ENCODE measurements at places on chromosomes 7 and 10.

DNA sequence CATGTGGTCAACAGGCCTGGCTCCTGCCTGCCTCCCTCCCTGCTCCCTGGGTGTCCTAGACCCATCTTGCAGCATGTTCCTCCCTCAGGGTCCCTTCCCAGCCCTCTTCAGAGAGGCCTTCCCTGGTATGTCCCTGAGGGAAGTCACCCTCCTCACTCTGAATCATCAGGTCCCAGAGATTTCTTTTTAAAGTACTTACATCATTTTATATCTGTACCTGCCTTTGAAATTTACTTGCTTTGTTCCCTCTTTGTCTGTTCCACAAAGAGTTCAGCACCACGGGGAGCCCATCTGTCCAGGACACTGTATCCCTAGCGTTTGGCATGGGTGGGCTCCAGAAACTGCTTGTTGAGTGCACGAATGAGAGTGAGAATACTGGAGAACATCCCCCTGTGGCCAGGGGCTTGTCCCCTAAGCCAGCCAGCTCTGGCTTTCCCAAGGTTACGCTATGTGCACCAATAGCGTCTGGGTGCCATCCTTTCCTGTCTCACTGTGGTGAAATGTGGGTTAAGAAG lies 50.6 kb upstream of the IGFBP3 start:
- no peak for DNase-seq

DNA sequence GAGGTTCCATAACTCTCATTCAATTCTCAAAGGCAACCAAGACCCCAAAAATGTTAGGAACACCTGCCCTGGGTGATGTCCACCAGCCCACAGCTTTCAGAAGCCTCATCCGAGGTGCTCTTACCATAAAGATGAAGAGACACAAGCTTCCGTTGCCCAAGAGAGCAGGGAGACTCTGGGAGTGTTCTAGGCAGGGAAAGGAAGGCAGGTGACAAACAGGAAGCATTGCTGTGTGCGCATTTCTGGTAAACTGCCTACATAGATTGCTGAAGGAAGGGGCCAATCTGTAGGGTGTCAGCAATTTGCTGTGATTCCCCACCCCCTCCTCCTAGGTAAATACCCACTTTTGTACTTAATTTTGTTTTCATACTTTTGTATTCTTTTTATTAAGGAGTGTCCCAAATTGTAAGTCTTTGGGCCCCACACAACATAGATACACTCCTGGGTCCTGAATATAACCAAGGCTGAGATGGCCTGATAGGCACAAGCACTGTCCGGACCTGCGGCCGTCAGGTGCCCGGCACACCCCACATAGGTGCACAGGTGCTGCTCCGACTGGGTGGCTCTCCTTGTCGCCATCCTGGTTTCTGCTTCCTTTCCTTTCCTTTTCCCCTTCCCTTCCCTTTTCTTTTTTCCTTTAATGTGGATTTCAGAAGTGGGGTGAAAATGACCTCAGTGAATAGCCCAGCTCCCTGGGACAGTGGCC lies 51.4 kb upstream of the SMNDC1 start:
- peak; percentile 37 for DNase-seq

DNA sequence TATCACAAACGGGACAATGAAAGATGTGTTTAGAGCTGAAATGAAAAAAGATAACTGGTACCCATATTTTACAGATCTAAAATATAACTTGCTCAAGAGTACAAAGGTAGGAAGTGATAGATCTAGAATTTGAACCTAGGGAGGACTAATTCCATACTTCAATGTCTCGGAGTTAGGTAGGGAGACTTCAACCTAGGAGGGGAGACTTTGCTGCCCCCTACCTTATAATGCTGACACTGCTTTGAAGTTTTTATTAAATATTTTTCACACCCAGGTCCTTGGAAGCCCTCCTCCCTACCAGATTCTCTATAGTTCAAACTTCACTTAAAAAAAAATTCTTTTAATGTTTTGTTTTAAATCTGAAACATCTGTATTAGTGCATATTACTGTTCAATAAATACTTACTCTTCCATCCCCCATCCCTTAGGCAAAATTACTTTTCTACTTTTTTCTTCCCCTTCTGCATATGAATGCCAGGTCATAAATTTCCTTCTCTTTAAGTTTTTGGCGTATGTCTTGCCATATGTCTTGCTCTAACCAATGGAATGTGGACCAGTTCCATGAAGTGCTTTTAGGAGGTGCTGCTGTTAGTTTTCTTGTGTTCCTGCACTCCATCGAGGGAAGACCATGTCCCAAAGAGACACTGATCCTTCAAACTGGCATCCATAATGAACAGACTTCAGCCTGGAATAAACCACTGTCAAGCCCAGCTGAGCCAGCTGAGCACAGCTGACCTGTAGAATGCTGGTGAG lies 57.8 kb downstream of the MICU1 start:
- DNase-seq, result no peak

GRCh38 chr10:11088709-11089108 lies 71.0 kb downstream of the CELF2 start:
- no peak for DNase-seq

- DNase-seq, result no peak
These were observed 106.2 kb downstream of the KAT6B start for GRCh38 chr10:74932648-74933047.

DNA sequence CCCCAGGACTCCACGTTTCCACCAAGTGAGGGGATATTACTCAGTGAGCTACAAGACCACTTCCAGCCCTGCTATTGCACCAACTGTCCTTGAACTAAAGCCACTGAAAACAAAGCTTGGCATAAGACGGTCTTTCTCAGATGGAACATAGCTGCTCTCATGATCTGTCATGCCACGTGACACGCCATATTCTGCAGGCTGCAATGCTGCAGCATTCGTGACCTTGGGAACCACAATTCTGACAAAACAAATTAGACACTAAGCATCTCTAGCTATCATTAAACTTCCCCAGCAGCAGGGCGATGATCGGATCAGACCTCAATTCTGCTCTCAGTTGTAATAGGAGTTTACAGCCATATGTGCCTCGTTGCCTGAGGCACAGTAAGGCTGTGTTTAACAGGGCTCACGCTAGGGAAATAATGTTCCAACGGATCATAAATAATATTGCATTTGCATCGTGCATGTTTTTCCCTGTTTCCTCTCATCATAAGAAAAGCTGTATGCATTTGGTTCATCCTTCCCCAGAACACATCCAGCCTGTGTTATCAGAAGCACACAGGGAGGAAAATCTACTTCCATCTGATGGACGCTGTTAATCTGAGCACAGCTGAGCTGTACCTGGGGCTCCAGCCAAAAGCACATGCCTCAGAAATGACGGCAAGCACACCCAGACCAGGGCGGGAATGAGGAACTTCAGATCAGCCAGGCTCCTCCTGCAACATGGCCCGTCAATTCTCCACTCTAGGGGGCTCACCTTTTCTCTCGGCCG lies 38.6 kb upstream of the CNPY1 start:
- DNase-seq, result no peak

DNA sequence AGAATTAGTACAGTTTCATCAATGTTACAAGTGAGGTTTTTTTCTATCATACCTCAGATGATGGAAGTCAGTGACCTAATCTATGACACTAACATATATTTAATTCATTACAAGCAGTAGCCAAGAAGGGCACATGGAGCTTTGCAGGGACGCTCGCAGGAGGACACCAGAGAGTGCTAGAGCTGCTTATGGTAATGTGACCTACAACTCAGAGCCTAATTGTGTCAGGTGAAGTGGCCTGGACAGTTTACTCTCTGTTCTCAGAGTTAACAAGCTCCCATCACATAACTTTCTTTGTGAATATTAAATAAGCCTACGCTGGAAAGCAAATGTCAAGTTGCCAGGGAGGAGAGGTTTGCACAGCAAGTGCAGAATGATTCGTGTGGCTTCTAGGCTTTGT lies 11.6 kb upstream of the CNNM2 start:
- DNase-seq, result no peak

DNA sequence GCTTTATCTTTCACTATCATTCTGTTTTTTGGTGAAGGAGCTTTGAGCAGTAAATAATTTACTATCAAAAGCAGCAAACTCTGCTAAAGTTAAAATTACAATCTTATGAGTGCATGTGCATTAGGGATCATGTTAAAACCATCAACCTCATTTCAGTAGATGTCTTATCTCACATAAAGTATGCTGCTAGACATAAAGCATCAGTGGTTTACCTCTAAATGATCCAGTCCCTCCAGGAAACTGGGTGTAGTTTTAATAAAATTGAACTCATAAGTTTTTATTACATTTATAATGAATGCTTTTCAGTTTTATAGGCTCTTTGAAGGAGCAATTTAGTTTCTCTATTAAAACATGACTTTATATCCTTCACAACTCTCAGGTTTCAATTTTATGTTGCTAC lies 108.7 kb downstream of the LRRN3 start:
- DNase-seq, result no peak

- DNase-seq, result no peak
These were observed 165.5 kb downstream of the RPS24 start for GRCh38 chr10:78199005-78199725.

DNA sequence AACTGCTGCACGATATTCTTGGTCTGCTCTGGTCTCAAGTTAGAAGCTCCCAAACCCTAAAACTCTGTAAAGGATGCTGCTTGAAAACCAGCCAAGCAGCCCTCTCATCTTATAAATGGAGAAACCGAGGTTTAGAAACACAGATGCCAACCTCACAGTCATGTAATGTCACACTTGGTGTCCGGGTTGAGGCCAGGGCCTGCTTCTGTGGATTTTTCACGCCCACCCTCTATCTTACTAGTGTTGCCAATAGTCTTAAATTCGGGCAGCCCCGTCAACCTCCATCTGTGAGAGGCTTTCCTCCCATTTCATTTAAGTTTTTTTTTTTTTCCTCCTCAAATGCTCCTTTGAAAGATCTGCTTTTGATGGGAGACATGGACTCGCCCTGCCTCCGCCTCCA lies 28.9 kb downstream of the PLPP4 start:
- no peak for DNase-seq

DNA sequence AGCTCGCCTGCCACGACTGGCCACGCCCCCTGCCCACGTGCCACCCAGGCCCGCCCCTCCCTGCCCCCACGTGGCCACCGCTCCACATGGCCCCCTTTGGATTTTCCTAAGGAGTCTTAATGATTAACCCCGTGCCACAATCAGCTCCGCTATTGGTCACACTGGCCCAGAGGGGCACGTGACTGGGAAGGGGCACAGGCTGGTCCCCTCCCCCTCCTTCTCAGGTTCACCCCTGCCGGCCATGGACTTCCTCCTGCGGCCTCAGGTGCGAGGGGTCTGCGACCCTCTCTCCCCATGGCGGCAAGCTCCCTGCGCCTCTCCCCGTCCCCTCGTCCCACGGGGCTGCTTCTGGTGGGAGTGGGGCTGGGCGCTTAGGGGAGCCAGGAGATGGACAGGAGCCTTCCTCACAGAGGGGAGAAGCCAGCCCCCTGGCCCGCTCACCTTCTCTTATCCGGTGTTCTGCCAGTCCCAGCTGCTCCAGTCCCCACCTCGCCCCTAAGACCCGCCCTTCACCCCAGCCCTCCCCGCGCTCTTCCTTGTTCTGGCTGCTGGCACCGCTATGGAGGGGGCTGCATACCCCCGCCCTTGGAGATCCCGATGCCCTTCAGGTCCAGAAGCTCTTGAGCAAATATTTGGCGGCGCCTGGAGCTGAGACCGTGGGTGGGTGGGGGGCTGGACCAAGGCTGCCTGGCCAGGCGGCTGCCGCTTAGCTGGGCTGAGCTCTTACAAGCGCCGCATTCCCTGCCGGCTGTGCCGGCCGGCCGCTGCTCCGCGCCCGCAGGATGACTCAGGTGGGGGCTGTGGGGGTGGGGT lies 3.2 kb downstream of the SLC4A2 start:
- DNase-seq, result no peak

- DNase-seq, result no peak
These were observed 18.0 kb downstream of the NDUFB2 start for GRCh38 chr7:140714331-140715040.

GRCh38 chr10:24208661-24209431 lies at the start of gene KIAA1217:
Gene KIAA1217, plus strand, starts transcription at chr10:24209138. Its CDS starts 56 bp downstream, at chr10:24209194.
- DNase-seq, result no peak

GRCh38 chr10:84605802-84606201 lies 277.4 kb downstream of the CCSER2 start:
- DNase-seq, result no peak

GRCh38 chr10:124197371-124198124 lies 104.2 kb upstream of the CHST15 start:
- DNase-seq, result no peak

- DNase-seq, result no peak
These were observed 233.3 kb downstream of the LRRN3 start for GRCh38 chr7:111324228-111324627.

DNA sequence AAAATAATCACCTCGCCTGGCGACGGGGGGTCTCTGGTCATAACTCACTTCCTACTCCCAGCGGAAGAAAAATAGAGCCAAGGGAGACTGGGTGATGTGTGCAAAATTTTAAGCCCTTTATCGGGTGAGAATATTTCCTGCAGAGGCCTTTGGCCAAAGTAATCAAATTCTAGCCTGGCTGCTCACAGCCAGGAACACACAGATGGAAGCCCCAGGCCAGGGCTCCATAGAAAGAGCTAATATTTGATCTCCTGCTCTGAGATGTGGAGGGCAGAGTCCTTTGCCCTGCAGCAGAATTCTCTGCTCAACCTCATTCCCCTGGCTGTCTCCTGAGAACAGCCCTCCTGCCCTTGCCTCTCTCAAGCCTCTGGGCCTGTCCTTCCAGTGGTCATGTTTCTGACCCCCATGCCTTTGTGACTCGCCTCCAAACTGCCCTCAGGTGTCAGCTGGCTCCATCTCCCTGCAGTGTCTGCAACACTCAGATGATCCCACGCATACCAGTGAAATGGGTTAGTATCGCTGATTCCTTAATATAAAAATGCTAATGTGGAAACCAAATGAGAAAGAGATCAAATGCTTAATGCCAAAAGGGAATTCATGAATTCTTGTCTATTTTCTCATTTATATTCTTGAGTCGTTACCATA lies 34.5 kb downstream of the FRMD4A start:
- DNase-seq, result no peak

GRCh38 chr7:50349399-50349798 lies 44.9 kb downstream of the IKZF1 start:
- no peak for DNase-seq

DNA sequence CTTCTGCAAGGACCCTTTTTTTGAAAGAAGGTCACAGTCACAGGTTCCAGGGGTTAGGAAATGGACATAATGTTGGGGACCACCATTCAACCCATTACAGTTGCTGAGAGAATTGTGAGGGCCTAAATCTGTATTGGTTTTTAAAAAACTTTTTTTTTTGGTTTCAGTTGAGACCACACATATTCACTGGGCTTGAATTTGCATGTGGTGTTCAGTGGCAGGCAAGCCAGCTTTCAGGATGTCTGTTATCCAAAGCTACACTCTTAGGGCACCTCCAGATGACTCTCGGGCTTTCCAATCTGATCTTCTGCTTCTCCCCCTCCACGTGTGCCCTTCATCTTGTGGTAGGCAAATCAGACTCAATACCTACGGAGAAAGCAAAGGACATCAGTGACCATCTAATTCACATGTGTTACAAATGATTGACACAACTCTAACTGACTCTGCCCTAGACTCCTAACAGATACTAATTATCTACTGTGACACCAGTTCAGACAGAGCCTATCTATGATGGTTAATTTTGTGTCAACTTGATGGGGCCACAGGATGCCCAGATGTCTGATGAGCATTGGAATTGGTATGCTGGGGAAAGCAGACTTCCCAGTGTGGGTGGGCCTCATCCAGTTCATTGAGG lies 93.3 kb upstream of the ELMO1 start:
- DNase-seq, result no peak

All from CD8-positive, alpha-beta T cell (primary cell).